CD4-positive, alpha-beta T cell treated with Interleukin-15 for 4 hours (primary cell): ENCODE measurements at places on chromosomes 2 and 18.

- DNase-seq = no peak
These were observed 405.3 kb upstream of the GALNT5 start for GRCh38 chr2:156852210-156852609.

GRCh38 chr18:59631583-59632181 is 65.5 kb downstream of the CCBE1 start:
- no peak for DNase-seq

GRCh38 chr2:205984381-205984780 is 101.6 kb downstream of the INO80D start:
- DNase-seq = no peak

GRCh38 chr18:21914739-21915319 is 174.2 kb downstream of the MIB1 start:
- DNase-seq = no peak

DNA sequence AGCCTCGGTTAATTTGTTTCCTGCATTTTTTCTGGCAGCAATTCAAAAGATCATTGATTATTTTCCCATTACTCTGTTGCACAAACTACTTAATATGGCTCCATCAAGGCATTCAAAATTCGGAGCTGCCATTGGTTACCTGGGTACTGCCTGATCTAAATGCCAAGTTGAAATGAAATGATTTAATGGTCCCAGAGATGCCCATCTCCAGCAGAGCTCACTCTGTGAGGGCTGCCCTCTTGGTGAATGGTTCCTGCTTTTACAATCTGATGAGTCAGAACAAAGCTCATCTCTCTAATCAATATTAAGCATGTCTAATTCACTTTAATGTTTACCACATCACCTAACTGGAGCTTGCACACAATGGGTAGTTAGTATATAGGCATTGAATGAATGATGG is 126.1 kb downstream of the CTNNA2 start:
- no peak for DNase-seq

GRCh38 chr2:127105656-127106456 is 1.1 kb downstream of the BIN1 start:
- no peak for DNase-seq

GRCh38 chr2:17628349-17629261 is 88.1 kb downstream of the VSNL1 start:
- DNase-seq = no peak
